HuH-7 (cell line): ENCODE measurements at places on chromosomes 7 and 10.

GRCh38 chr7:157693071-157693520 lies 356.3 kb downstream of the DNAJB6 start:
- no peak for DNase-seq

DNA sequence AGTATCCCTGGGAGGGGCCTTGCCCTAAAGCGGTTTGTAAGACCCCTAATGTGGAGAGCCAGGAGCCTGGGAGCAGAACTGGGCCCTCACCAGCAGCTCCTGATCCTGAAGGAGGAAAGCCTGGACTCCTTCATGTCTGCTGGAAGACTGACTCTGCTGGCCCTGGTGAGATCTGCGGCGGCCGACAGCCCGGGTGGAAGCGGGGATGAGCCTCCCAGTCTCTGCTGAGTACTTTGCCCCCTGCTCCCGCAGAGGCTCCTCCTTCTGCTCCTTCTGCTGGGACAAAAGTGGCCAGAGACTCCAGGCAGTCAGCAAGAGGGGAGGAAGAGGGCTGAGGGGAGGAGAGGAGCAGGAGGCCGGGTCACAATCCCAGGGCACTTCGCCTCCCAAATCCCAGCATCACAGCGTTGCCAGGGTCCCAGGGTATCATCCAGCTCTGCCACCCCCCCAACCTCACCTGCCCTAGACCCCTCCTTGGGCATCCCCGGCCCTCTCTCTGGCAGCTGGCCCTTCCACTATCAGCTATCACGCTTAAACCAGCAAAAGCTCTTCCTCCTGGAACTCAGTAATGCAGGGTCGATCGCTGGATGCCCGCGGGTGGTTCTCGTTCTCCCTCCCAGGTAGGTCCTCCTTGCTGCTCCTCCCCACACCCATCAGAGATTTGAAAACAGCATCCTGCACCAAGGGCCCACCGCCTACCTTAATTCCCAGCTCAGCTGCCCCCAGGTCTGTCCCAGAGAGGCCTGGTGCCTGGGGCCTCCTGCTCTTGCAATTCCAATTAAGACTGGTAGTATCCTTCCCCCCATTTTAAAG lies 7.9 kb downstream of the TBATA start:
- no peak for DNase-seq

- no peak for DNase-seq
Observed at GRCh38 chr10:3887404-3887803, 102.4 kb upstream of the KLF6 start.

DNA sequence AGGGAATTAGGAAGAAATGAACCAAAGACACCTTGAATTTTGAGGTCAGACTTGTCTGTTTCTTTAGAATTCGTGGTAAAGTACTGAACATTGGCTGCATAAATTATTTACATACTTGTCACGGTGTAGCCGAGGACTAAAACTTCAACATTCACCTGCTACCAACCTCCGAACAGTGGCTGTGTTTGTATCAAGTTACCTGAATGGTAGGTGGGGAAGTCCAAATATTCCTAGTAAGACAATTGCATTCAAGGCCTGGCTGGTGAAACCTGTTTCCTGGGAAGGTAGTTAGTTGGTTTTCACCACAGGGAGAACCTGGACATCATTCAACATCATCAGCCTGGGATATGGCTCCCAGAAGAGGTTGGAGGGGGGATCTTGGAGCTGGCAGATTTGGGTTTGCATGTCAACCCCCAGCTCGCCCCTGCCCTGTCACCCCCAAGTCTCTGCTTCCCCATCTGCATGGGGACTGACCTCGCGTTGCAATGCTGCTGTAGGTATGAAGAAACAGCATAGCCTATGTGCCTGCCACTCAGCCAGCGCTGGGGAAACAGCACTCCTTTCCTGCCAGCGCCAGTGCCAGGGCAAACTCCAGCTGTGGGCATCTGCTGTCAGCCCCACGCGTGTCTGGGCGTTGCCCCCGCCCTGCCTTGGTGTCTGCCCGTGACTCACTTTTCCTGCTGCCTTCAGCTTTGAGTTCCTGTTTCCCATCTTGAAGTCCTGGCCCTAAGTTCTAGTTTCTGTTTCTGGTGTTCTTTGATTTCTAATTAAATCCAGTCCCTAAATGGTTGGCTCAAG lies 12.7 kb upstream of the LARP4B start:
- DNase-seq = no peak

DNA sequence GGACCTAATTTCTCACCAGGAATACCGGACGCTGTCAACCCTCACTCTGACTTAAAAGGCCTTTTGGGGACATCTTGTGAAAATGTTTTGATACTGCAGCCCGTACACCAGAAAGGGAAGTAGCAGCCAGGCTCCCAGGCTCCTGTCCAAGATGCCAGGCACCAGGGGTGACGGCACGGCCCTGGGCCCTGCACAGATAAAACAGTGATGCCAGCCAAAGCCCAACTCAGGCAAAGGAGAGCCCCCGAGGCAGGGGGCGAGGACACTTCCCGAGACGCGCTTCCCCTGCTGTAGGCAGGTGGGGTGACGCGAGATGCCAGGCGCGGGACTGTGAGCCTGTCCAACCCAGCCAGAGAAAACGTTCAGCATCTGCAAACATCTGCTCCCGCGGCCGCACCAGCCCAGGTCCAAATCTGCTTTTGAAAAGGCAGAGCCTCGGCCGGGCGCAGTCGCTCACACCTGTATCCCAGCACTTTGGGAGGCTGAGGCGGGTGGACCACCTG lies 15.7 kb downstream of the ZFAND2A start:
- DNase-seq = peak; percentile 33

DNA sequence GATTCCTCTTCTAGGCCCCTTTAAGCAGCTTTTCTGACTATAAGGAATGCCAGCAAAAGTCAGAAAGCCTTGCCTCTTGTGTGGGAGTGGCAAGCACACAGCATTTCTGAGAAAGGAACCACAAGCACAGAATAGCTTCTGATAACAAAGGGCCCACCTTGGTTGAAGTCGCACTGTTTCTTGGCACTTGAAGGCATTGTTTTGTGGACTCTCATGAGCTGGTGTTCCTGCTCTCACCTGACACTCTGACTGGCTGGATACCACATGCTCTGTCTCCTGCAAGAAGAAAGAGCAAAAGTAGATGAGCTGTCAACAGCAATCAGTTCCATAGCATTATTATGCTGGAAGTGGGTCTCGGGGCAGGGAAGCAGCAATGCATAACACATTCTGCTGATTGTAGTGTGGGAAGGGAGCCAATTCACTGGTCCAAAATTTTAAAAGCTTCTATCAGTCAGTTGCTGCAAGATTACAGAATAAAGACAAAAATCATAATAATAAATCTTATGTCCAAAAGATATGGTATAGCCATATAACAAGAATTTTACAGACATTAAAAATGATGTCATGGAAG lies 38.4 kb downstream of the FAM13C start:
- no peak for DNase-seq

GRCh38 chr10:12958546-12959110 lies 42.9 kb downstream of the CCDC3 start:
- DNase-seq = no peak
